ACHN (cell line): ENCODE measurements at places on chromosomes 5 and 9.

GRCh38 chr9:38022995-38023394 lies 46.0 kb downstream of the SHB start:
- no peak for DNase-seq

DNA sequence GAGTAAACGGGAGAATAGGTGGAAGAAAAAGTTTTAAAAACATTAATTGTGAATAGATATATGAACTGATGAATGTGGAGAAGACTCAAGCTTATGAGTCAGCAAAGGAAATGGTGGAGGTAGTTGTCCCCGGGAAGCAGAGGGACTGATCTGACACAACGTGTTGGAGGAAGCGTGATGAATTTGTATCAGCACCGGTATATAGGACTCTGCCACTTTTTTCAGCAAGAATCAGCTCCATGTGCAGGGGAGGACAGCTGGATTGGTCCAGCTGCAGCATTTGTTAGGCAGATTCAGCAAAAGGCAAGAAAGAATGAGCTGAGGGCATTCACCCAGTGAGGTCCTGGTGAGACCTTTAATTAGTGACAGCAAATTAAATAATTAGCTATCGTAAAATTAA lies 276.0 kb downstream of the TENT4A start:
- DNase-seq = no peak

- DNase-seq = no peak
Measured at GRCh38 chr5:32017692-32018367, 156.3 kb downstream of the GOLPH3 start.

- no peak for DNase-seq
Measured at GRCh38 chr5:32363030-32363429, 50.3 kb upstream of the MTMR12 start.

GRCh38 chr5:169153405-169153804 lies 147.5 kb downstream of the SLIT3 start:
- no peak for DNase-seq

DNA sequence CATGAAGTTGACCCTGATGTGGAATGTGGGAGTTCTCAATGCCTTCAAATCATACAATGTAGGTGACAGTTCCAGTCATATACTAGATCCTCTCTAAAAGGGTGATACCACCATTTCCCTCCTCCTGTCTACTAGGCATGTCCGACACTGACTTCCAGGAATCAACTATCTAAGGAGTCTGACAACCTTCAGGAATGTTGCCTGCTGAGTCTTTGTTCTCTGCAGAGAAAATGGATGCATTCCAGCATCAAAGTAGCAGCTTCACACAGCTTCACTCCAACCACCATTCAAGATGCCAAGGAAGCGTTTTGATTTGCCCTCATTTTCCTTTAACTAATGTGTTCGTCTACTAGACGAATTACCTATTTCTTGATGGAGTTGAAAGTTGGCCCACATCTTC lies 530.2 kb downstream of the EBF1 start:
- DNase-seq = no peak

DNA sequence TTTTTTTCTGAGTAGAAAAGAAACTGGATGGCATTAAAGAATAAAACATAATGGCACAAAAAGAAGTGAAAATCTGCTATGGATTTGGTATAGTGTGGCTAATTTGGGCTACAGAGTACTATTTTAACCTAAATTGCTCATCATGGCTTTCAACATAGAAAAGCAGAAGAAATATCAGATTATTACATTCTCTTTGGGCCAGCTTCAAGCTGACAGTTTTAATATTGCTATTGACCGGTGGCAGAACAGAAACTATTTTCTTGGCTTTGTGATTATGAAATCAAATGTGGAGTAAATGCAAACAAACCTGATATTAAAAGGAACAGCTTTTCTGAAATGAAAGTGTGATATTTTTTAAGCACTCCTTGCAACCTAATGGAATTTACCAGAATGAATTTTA lies 301.5 kb downstream of the EPB41L4A start:
- DNase-seq = no peak

GRCh38 chr9:25678846-25679360 lies 659 bp upstream of the TUSC1 start:
- DNase-seq = no peak

GRCh38 chr9:2300325-2300724 lies 285.2 kb downstream of the SMARCA2 start:
- no peak for DNase-seq

DNA sequence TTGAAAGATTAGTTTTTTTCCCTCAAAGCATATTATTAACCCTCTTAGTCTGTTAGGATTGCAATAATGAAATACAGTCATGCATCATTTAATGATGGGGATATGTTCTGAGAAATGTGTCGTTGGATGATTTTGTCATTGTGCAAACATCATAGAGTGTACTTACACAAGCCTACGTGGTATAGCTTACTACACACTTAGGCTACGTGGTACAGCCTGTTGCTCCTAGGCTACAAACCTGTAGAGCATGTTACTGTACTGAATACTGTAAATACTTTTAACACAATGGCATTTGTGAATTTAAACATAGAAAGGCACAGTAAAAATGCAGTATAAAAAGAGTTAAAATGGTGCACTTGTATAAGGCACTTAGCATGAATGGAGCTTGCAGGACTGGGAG lies 132.7 kb downstream of the PDE8B start:
- no peak for DNase-seq

- DNase-seq = no peak
Measured at GRCh38 chr5:155507363-155507762, 493.8 kb downstream of the KIF4B start.

GRCh38 chr9:3914416-3914815 lies 385.5 kb downstream of the GLIS3 start:
- DNase-seq = no peak

GRCh38 chr9:70080481-70081119 lies 37.0 kb downstream of the MAMDC2 start:
- no peak for DNase-seq

DNA sequence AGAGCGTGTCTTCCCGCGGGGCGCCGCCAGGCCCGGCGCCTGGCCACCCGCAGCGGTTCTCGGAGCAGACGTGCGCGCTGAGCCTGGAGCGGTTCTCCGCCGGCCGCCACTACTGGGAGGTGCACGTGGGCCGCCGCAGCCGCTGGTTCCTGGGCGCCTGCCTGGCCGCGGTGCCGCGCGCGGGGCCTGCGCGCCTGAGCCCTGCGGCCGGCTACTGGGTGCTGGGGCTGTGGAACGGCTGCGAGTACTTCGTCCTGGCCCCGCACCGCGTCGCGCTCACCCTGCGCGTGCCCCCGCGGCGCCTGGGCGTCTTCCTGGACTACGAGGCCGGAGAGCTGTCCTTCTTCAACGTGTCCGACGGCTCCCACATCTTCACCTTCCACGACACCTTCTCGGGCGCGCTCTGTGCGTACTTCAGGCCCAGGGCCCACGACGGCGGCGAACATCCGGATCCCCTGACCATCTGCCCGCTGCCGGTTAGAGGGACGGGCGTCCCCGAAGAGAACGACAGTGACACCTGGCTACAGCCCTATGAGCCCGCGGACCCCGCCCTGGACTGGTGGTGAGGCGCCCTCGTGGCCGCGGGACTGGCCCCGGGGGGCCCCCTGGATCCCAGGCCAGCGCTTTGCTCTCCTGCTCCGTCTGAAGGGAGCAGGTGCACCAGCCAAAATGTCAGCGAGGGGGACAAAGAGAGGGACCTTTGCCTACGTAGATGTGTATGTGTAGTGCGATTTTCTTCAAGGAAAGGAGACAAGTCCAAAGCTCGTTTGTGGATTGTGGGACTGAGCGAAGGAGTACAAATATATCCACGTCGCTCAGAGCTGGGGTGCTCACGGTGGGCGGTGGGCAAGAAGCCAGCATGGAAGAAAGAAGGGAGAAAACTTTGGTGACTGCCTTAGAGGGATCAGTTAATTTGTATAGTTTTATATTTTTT lies 19.5 kb downstream of the BTNL9 start:
- DNase-seq = no peak

DNA sequence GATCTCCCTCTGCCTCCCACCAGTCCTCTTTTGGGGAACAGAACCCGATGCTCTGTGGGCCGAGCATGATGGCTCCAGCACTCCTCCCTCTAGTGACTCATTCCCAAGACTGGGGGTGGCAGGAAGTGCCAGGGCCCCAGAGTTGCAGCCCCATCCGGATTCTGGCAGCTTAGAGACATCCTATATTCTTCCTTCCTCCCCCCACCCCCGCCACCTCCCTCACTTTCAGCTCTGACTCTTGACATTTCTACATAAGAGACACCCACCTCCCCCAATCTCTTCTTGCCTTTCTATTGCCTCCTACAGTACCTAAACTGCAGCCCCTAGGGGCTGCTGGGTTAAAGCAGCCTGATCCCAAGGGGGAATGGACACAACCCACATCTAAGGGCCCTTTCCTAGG lies 47.1 kb upstream of the MATR3 start:
- peak; percentile 19 for DNase-seq

DNA sequence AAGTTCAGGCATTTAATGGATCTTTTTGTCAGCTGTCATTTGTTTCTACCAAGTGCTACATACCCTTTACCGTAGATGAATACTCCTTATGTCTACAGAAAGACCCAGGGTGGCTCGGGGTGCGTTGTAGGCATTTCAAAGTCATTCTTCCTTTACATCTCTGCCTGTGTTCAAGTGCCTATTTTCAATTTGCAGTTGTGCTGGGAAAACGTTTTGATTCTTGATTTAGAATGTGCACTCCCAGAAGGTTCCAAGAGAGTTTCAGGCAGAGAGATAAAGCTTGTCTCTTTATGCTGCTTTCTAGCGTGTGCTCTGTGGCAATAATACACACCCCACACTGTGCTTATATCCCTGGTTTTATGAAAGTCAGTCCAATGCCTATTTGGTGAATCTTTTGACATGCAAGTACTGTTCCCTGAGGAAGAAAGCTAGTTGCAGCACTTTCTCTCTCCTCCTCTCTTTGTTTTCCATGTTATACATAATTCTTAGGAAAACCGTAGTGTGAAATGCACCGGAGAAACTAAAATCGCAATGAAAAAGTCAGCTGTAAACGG lies 828.1 kb upstream of the ZNF608 start:
- no peak for DNase-seq

DNA sequence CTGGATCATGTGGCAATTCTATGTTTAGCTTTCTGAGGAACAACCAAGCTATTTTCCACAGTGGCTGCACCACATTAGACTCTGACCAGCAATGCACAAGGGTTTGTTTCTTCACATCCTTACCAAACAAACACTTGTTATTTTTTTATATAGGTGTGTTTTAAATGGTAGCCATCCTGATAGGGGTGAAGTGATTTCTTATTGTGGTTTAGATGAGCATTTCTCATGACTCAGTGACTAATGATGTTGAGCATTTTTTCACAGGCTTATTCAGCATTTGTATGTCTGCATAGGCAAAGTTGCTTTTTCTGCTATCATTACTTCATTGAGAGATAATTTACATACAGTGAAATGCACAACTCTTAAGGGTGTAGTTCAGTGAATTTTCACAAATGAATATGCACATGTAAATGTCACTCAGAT lies 36.0 kb downstream of the ANKRD33B start:
- DNase-seq = peak; percentile 69

GRCh38 chr5:8304341-8304740 lies 435.4 kb downstream of the MTRR start:
- no peak for DNase-seq

DNA sequence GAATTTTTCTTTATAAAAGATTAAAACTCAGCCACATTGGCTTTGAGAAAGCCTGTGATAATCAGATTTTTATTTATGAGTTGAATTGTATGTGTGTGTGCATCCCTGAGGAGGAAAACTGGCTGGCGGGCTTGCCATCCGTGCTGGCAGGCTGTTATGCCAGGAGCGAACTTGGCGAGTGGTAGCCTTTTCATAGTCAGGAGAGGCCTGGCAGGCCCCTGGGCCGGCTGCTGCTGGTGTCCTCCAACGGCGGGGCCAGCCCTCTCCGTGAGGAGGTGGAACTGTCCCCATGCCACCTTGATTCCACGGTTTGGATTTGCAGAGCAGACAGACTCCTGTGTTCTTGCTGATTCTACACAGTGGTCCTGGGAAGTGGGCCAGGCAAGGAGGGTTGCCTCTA lies 43.3 kb downstream of the ZNF618 start:
- no peak for DNase-seq

DNA sequence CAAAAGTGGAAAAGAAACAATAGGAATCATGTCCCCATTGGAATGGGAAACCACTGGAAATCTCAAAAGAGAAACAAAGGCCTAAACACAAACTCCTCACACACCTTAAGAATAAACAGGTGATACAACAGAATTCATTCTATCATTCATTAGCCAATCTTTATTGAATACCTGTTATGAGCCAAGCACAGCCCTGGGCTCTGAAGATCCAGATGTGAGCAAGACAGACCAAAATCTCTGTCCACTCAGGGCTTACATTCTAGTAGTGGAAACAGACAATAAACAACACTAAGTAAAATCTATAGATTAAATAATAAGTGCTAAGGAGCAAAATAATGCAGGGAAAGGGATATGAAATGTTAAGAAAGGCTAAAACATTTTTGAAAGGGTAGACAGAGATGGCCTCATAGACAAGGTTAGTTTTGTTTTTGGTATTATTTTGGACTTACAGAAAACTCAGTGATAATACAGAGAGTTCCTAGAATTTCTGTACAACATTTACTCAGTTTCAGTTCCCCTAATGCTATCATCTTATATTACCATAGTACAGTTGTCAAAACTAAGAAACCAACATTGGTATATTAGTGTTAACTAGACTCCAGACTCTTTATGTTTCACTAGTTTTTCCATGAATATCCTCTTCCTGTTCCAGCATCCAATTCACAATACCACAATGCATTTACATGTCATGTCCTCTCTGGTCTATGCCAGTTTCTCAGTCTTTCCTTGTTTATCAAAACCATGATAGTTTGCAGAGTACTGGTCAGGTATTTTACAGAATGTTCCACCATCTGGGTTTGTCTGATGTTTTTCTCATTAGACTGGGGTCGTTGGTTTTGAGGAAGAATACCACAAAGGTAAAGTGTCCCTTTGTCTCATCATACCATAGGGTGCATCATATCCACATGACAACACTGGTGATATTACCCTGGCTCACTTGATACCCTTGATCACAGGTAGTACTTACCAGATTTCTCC lies 103.7 kb downstream of the SIL1 start:
- no peak for DNase-seq

DNA sequence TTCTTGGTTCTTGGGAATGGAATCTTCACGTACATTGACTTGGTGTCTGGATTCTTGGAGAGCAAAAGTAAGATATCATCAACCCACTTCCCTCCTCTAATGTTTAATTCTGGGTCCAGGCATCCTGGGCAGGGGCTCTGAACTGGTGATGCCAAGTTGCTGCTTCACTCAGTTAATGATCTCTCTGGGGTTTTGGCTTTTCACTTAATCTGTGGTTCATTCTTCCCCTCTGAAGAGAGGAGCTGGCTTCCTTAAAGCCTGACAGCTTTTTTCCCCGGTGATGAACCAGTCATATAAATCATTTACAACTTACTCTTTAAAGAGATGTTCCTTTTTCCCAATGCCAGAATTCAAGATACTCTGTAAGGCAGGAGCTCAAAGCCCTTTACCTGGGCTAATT lies 65.9 kb downstream of the ARHGAP26 start:
- DNase-seq = peak; percentile 82

DNA sequence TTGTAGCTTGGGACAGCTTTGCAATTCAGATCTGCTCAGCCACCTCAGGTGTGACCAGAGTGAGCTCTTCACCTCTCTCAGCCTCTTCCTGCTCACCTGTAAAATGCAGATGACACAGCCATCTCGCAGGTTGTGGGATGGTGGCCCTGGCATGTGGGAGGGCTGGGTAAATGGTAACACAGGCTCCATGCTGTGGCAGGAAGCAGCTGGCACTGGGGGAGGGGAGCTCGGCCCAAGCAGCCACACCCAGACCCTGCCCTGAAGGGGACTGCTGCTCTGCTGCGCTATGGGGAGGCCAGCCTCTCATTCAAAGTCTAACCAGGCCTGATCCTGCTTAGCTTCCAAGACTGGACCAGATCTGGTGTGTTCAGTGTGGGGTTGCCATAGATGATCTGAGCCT lies 24.1 kb downstream of the PHF2 start:
- DNase-seq = no peak
